NCI-H460 (cell line): ENCODE measurements at places on chromosomes 1 and 21. TPM values are rescaled to one million over a fixed set of nuclear protein-coding genes. Genes with fewer than 3 reads are reported as not detected.

DNA sequence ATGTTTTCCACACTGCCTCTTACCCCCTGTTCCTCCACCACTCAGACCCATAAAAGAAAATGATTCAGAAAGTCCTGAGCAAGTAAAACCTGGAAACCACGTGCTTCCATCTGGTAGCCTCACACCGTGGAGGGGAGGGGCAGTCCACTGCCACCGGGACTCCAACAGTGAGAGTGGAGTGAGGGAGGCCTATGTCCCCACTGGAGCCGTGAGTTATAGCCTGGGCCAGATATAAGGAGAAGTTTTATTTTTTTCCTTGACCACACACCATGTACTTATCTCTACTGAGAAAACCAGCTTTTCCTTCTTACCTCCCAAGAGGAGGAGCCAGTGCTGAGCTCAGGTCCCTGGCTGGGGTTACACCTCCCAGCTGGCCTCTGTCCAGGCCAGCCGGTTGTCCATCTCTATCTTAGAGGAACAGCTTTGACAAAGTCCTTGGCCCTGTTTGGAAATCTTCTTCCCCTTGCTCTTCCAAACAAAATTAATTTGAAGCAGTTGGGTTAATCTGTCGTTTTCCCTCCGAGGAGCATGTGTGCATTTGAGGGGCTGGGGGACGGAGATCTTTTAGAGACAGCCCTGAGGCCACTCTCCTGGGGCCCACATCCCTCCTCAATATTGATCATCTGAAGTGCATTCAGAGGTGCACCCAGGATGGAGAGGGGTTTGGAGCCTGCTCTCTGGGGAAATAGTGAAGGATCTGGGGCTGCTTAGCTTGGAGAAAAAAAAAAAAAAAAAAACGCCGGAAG is 49.1 kb upstream of the SERBP1 start:
- DNase-seq, result no peak

HENMT1 gene
- total RNA-seq, result 2.5 and 2.6 TPM in 2 replicates

DNA sequence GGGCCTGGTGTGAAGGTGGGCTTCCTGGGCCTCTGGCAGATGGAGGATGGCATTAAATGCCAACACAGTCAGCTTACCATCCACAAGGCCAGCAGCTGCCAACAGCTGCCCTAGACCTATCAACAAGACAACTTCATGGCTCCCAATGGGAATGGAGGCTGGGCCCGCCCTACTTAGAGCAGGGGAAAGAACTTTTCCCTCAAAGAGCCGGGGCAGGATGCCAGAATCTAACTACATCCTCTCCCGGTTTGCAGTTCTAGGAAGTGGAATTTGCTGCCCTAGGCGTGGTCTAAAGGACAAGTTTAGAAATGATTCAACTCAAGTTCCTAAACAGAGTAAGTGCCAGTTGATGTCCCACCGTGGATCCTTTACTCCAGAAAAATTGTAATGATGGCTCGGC is 13.1 kb downstream of the ICMT start:
- DNase-seq, result no peak

GRCh38 chr1:42221952-42222606 is 57.5 kb upstream of the GUCA2A start:
- DNase-seq, result no peak
